ENCODE measurements at places on chromosomes 3 and 15.

DNA sequence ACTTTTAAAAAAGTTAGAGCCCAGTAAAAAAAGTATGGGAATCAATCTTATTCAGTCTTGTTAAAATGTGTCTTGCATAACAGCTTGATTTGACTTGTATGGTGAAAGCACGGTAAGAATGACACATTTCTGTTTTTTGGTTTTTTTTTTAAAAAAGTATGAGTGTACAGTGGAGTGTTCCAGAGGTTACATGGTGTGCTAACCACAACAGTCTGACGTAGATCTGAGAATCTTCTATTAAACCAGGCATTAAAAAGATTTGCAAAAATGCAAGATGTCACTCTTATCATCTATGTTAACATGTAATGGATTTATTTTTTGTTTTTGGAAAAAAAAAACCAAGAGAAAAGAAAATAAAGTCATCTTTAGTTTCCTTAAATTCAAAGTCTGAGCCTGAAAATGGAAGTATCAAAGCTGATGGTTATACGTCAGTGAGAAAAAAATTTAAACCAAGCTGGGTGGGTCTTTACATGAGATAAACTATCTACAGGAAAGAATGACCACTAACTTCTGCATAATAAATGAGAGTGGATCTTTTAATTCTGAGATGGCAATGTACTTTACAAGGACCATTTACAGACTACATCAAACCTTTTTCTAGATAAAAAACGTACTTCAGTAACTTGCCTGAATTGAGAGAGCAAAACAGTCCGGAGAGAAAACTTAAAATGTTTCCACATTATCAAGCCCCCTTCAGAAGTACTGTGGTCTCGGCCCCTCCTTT, 1.6 kb downstream of the GABPB1 start:
- no peak for DNase-seq

DNA sequence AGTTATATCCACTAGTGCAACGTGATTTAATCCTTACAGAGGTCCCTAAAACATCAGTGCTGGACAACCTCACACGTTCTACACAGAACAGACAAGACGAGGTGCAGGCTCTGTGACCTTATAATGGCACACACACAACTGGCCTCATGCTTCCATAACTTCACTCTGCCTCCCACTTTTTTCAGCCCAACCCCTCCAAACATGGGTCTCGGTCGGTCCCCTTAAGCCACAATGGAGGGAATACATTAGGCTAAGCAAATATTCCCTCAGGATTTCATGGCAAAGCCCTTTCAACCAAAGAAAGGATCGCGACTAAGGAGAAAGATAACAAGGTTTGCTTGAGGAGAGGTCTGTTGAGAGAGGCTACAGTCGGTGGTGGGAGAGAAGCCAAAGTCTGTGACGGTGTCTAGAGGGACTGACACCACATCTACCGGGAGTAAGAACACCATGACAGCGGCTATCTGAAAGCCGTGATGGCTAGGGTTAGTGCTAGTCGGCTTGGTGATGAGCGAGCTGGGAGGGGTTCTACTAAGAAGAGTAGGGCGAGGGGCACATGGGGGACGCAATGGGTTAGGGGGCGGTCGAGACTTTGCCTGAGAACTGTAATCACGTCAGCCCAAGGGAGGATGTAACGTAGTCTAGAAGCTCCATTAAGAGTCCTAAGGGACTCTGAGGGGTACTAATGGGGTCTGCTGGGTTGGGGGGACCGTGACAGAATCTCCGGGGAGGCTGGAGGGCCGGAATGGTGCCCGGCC, 1.0 kb downstream of the MYO9A start:
- DNase-seq, result no peak

- no peak for DNase-seq
Observed at GRCh38 chr3:117218641-117219048, 509.1 kb downstream of the TUSC7 start.

- DNase-seq, result no peak
Observed at GRCh38 chr3:185470323-185470722, 28.5 kb downstream of the TMEM41A start.

DNA sequence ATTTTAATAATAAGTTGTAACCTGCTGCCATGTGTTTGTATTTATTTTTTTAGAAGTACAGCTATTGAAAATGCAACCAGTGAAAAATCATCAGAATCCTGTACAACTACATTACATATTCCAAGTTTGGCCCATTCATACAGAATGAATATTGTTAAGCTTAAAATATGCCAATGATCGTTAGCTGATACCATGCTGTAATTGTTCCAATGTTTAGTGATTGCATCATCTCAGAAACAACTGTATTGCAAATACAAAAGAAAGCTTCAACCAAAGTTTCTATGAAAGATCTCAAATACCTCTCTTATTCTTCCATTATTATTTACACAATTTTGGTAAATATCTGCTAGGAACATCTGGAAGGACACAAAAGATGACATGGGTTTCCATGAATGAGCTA, 51.6 kb upstream of the ALCAM start:
- no peak for DNase-seq

DNA sequence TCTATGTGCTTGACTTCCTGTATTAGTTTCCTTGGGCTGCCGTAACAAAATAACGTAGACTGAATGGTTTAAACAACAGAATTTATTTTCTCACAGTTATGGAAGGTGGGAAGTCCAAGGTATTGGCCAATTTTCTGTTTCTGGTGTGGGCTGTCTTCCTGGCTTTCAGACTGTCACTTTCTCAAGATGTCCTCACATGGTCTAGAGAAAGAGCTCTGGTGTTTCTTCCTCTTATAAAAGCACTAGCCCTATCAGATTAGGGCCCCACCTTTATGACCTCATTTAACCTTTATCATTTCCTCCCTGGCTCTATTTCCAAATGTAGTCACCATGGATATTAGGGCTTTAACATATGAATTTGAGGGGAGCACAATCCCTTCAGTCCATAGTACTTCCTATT, 54.6 kb downstream of the SPRED1 start:
- no peak for DNase-seq

- no peak for DNase-seq
Observed at GRCh38 chr3:191005790-191006189, 143.3 kb upstream of the GMNC start.

GRCh38 chr3:72482589-72483321, 365.5 kb downstream of the SHQ1 start:
- peak; percentile 21 for DNase-seq

- no peak for DNase-seq
Observed at GRCh38 chr3:185477316-185477715, 21.5 kb downstream of the TMEM41A start.

DNA sequence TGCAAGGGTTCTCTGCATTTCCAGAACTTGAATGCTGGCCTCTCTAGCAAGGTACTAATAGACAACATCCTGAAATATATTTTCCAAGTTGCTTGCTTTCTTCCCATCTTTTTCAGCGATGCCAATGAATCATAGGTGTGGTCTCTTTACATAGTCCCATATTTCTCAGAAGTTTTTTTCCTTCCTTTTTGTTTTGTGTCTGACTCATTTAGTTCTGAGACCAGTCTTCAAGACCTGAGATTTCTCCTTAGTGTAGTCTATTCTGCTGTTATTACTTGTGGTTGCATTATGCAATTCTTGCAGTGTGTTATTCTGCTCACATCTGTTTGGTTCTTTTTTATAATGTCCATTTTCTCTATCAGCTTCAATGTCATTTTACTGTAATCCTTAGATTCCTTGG, 1265.0 kb upstream of the ALCAM start:
- DNase-seq, result no peak

- peak; percentile 87 for DNase-seq
Observed at GRCh38 chr3:23945913-23946687, 1.0 kb downstream of the NR1D2 start.

DNA sequence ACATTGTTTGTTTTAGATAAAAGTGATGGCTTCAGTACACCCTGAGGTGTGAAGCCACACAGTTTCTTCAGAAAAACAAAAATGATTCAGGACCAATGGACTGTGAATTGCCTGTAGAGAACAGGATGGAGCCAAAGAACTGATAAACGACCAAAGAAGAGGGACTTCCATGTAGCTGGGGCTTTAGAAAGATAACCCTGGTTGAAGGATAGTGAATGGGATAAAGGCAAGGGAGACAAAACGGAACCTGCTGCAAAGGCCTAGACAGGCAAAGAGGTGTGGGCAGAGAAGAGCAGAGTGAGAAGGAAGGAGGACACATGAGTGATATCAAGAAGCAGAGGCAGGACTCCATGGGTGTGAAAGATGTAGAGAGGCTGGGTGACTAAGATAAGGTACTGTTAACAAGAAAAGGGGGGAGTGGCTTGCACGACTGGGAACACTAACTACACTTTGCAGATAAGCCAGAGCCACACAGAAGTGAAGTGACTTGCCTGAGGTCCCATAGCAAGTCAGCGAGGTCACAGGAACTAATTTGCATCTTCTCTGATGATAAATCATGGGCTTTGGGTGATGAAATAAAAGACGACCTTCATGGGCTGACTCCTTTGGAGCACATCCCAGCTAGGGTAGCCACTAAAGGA, 44.3 kb downstream of the RAB6B start:
- no peak for DNase-seq

DNA sequence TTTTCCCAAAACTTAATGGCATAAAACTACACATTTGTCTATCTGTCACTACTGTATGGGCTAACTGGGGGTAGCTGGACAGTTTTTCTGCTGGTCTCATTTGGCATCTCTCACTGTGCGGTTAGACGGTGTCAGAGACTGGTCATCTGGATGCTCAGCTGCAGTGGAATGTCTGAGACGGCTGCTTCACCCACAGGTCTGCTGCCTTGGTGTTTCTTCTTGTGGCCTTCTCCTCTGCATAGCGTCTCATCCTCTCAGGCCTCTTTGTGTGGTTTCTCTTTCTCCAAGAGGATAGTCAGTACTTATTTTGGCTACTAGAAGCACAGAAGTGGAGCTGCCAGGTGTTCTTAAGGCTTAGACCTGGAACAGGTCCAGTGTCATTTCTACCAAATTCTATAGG, 35.9 kb upstream of the GOLGA6L9 start:
- no peak for DNase-seq

- no peak for DNase-seq
Observed at GRCh38 chr3:46337911-46338310, 16.0 kb upstream of the CCR2 start.

All from GM19239 (cell line).